ENCODE measurements at places on chromosomes 4 and X. TPM values are rescaled to one million over a fixed set of nuclear protein-coding genes. Genes with fewer than 3 reads are reported as not detected.

TBC1D14 gene
- total RNA-seq = 60.1 TPM

PIN4 gene
- 9.4 TPM for total RNA-seq

GASK1B gene
- 36.6 TPM for total RNA-seq

DGAT2L6 gene
- not detected for total RNA-seq

KLB gene
- total RNA-seq = 0.80 TPM

ENPEP gene
- 5.3 TPM for total RNA-seq

RPA4 gene
- 9.8 TPM for total RNA-seq

S100P gene
- 64.5 TPM for total RNA-seq

DNA sequence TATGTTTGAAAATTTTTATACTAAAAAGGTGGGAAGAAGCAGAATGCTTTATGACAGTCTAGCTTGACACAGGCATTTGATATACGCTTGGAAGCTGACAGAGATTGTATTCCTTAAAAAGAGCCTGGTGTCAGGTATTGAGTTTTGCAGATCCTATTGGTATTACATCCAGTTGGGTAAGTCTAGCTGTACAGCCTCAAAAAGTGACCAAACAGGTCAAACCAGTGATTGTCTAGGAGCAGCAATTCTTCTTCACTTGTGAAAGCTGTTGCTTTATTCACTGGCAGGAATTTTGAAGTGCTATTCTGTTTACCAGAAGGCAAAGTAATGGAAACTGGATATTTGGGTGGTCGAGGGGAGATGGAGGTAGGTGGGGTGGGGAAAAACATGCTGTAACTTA is 77.5 kb downstream of the UCHL1 start:
- no peaks in the 10 kb centered on the region for H3K27me3 ChIP-seq
- no peaks in the 10 kb centered on the region for H3K36me3 ChIP-seq
- H3K4me3 ChIP-seq = no peak overlapping the region

- no peaks in the 10 kb centered on the region for H3K4me1 ChIP-seq
- peak; percentile 78 for DNase-seq
- no peaks in the 10 kb centered on the region for H3K36me3 ChIP-seq
- H3K27ac ChIP-seq = no peak overlapping the region
- no peaks in the 10 kb centered on the region for H3K27me3 ChIP-seq
- H3K4me3 ChIP-seq = no peak overlapping the region
Measured at GRCh38 chr4:112031712-112032328, 113.4 kb upstream of the FAM241A start.

- no peak overlapping the region for H3K4me3 ChIP-seq
- no peaks in the 10 kb centered on the region for H3K4me1 ChIP-seq
- H3K27ac ChIP-seq = no peak overlapping the region
- H3K27me3 ChIP-seq = peaks cover 3% of the 10 kb centered on the region
- H3K36me3 ChIP-seq = no peaks in the 10 kb centered on the region
Measured at GRCh38 chrX:71162981-71163380, 18.3 kb downstream of the NLGN3 start.

- H3K36me3 ChIP-seq = no peaks in the 10 kb centered on the region
- no peak overlapping the region for H3K4me3 ChIP-seq
- no peak overlapping the region for H3K27ac ChIP-seq
- DNase-seq = no peak
- H3K4me1 ChIP-seq = no peaks in the 10 kb centered on the region
- H3K27me3 ChIP-seq = no peaks in the 10 kb centered on the region
Measured at GRCh38 chr4:177802661-177803060, 360.4 kb upstream of the AGA start.

DNA sequence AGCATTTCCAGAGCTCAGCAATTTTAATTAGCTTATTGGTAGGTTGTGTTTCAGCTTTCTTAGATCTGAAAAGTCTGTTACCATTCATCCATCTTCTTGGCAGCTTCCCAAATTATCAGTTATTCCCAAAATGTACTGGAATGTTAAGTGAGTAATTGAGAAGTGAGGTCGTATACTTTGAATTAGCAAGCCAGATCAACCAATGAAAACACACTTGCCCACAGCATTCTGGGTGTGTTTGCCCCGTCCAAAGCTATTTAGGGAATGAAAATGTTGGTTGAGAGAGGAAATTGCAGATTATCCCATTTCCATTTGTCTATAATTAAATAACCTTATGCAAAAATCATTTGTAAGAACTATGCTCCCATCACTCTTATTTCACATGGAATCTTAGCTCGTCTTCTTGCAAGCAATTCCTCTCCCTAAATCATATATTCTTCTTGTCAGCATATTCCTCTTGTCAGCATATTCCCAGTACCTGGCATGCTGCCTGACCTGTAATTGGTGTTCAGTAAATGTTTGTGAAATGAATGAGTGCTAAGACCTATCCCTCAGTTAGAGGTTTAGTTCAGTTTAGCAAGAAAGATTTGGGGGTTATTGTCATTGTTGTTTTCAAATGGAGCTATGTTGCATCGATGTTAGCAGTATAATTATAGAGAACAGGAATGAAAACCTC is 23.3 kb upstream of the ANTXR2 start:
- H3K4me1 ChIP-seq = no peaks in the 10 kb centered on the region
- H3K4me3 ChIP-seq = no peak overlapping the region
- no peaks in the 10 kb centered on the region for H3K36me3 ChIP-seq
- DNase-seq = no peak
- H3K27ac ChIP-seq = no peak overlapping the region

DNA sequence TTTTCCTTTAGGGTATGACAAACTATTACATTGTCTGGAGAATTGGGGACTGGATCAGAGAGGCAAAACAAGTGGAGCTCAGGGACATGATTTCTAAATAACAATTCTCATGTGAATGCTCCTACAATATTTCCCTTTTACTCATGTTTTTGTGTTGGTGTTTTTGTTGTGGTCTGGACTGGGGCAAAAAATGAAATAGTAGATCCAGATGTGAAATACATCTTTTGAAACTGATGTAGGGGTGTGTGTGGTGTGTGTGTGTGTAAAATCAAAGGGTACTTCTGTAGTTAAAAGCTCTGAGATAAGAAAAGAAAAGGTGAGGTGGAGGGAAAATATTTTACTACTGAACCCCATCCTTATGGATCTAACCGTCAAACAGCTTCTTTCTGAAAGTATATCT is 188.4 kb upstream of the RPL34 start:
- H3K4me3 ChIP-seq = no peak overlapping the region
- no peaks in the 10 kb centered on the region for H3K27me3 ChIP-seq
- no peaks in the 10 kb centered on the region for H3K4me1 ChIP-seq
- DNase-seq = no peak
- H3K36me3 ChIP-seq = no peaks in the 10 kb centered on the region

GRCh38 chr4:38985410-38986100 is 46.7 kb downstream of the TMEM156 start:
- no peaks in the 10 kb centered on the region for H3K36me3 ChIP-seq
- H3K27ac ChIP-seq = no peak overlapping the region
- H3K4me3 ChIP-seq = no peak overlapping the region
- DNase-seq = no peak

- no peak overlapping the region for H3K27ac ChIP-seq
- H3K27me3 ChIP-seq = no peaks in the 10 kb centered on the region
- H3K36me3 ChIP-seq = no peaks in the 10 kb centered on the region
Measured at GRCh38 chr4:177265729-177266128, 43.9 kb upstream of the NEIL3 start.

DNA sequence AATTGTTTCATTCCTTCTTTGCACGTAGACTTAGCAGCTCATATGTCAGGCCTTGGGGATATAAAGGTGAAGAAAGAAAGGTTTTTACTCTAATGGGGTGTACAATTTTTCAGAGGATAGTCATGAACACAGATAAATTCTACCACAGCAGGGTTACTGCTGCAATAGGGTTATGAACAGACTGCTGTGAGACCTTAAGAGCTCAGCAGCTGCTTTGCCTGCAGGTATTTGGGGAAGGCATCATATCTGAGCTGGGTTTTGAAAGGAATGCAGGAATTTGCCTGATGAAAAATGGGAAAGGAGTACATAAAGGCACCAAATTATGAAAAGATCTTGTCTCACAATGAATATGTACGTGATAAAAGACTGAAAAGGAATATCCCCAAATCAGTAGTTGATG is 128.9 kb downstream of the CEP135 start:
- no peaks in the 10 kb centered on the region for H3K4me1 ChIP-seq
- no peak overlapping the region for H3K27ac ChIP-seq
- H3K27me3 ChIP-seq = no peaks in the 10 kb centered on the region
- no peaks in the 10 kb centered on the region for H3K36me3 ChIP-seq
- H3K4me3 ChIP-seq = no peak overlapping the region

- no peak for DNase-seq
- peaks cover 30% of the 10 kb centered on the region for H3K4me1 ChIP-seq
- H3K27me3 ChIP-seq = no peaks in the 10 kb centered on the region
- no peaks in the 10 kb centered on the region for H3K36me3 ChIP-seq
Measured at GRCh38 chr4:5036239-5036638, 15.0 kb upstream of the STK32B start.

- no peak overlapping the region for H3K4me3 ChIP-seq
- no peaks in the 10 kb centered on the region for H3K4me1 ChIP-seq
- DNase-seq = no peak
- peaks cover 11% of the 10 kb centered on the region for H3K27me3 ChIP-seq
Measured at GRCh38 chr4:7638984-7639789, 204.5 kb upstream of the PSAPL1 start.

DNA sequence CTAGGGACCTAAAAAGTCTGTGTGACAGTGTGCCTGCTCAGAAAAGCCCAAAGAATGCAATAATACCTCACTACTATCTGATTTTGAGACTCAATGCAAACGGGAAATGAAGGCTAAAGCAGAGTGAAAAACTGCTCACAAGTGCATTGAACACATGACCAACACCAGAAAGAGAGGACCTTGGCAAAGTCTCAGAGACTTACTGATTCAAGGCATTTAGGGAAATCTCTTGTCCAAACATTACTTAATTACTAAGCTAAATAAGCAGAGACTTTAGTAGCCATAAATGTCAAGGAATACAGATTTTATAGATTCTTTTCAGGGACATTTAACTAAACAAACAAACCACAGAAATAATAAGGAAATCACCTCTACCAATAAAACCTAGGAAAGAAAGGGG is 916.0 kb downstream of the FSTL5 start:
- H3K36me3 ChIP-seq = no peaks in the 10 kb centered on the region
- H3K27me3 ChIP-seq = no peaks in the 10 kb centered on the region
- DNase-seq = no peak
- H3K4me1 ChIP-seq = no peaks in the 10 kb centered on the region
- H3K4me3 ChIP-seq = no peak overlapping the region
